Stimulated activated CD8-positive, alpha-beta memory T cell treated with anti-CD3 and anti-CD28 coated beads, Interleukin-7, amount 100 ng/mL, for 1 hour (primary cell): ENCODE measurements at places on chromosomes 2 and 18.

DNA sequence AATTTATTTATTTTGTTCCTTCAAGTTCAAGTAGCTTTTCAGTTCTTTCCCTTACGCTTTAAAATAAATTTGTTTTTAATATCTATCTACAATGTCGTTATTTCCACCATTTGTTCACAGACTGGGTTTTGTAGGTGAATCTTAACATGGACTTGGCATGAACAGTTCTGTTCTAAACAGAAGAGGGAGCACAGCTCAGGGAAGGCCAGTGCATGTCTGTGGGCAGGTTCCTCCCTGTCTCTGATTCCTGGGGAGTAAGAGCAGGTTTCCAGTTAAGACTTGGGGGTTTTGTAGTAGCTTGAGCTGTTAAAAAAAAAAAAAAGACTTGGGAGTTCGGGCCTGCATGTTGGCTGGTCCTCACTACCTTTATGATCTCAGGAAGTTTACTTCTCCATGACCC, 11.1 kb downstream of the TTL start:
- DNase-seq: no peak

GRCh38 chr18:59318460-59319050, at the start of gene CPLX4:
Gene CPLX4 (minus strand): TSS chr18:59318649. CDS start chr18:59318462, 187 bp downstream.
- DNase-seq: no peak

- no peak for DNase-seq
Observed at GRCh38 chr2:241656190-241656741, 18.8 kb downstream of the ATG4B start.

DNA sequence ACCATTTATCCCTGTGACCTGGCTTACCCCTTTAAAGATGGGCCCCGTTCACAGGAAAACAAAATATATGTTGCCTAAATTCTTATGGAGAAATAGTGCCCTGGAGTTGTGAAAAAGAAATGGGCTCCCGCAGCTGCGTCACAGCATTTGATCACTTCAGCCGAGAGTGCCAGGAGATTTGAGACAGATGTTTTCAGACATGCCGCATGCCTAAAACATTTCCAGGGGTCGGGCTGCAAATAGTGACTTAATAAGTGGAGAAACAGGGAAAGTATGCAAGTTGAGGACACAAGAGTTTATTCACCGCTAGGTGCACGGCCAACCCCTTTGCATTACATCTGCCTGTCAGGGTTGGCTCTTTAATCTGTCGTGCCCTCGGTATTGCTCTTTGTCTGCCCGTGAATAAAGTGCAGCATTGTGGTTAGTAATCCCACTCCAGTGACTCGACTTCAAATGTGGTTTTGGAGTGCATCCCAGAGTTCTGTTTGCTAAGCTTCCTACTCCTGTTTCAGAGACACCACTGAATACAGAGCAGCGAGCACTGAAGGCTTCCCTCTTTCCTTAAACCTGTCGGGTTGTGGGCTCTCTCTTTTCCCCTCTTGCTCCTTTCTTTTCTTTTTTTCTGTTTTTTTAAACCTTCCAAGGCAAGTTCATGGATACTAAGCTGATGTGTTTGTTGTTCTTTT, 187.5 kb downstream of the LTBP1 start:
- no peak for DNase-seq

DNA sequence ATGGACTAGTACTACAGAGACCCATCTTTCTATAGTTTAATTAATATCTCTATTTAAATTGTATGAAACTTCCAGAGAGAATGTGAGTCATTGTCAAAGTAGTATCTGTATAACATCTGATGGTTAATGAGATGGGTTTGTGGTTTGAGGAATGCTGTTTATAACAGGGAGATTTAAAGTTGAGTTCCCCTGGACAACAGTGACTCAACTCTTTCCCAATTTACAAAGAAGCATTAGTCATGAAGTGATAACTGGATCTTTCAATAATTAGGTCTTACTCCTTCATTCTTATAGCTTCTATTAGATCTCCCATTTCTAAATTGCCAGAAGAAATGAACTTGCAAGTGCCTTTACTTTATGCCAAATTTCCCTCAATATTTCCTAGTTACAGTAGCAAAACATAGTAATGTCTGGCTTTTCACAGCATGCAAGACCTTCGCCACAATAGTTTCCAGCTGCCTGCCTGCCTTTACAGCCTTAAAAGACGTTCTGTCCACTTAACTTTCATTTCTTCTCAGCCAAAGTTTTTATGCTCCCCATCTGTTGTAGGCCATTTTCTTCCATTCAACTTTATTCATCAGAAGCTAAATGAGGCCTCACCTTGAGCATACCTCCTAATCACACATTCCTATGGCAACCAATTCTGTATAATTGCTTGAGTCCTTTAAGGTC, 47.7 kb upstream of the WDR75 start:
- DNase-seq: no peak

DNA sequence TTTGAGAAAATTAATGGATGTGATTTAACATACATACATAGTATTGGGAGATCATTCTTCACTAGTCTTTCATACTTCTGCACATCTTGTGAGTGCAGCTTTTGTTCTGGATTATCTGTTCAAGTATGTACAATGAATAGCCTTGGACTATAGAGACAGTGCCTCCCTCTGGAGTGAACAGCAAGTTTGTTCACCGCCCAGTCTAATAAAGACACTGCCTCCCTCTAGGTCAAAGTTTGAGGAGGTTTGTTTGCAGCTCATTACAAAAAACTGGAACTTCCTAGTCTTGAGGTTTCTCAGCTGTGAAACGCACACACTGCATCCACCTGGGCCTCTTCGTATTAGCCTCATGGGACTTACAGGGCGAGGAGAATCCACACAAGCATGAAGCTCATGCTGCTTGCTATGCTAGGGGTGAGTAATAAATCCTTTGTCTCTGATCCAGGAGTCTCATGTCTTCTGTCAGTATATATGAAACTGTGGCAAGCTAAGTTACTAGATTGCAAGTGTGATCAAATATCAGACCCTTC, 26.0 kb upstream of the LAPTM4A start:
- no peak for DNase-seq

DNA sequence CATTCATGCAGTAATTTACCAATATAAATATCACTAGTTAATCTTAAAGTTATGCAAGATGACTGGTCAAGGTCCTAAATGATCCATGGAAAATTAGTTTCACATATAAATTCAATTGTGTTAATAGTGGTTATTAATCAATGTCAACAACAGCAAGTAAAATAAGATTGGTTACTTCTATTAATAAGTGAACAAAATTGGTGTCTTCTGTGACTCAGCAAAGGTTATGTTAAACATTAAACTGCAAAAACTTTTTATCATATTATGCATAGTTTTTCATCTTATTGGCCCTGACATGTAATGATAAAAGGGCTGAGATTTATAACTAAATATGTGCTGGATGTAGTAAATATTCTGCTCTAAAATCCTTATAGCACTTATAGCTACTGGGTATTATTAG, 359.0 kb upstream of the UBE2E3 start:
- DNase-seq: no peak

DNA sequence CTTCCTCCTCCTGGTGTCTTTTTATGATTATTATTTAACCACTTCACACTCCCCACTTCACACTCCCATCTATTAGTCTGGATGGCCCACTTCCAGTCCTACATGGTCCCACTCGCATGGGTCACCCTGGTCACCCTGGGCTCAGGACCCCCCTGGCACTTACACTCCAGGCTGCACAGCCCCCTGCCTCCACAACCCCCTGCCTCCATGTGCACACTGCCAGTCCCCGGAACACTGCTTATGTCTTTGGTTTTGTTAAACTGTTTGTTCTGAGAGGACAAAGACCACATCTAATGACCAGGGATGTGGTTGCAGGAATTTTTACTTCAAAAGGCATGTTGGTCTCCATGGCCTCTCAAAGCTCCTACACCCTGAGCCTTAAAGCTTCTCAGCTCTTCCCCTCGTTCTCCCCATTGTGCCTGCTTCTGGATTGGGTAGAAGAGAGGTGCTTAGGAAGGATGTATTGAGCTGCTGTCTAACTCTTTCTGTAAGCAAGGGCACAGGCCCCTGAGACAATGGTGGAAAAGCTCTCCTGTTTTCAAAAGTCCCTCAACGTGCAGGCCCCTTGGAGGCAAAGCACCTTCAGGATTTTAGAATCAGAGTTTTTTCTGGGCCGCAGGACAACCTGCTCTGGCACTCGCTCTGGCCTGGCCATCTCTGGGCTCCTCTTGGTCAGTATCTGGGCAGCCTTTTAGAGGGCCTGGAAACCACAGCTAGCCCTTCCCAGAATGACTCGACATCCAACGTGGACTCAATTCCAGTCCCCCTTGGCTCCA, 150.0 kb upstream of the HAAO start:
- no peak for DNase-seq

GRCh38 chr2:36455788-36456187, 100.2 kb downstream of the CRIM1 start:
- no peak for DNase-seq

GRCh38 chr18:21739604-21740537, 721 bp upstream of the MIB1 start:
- DNase-seq: no peak

DNA sequence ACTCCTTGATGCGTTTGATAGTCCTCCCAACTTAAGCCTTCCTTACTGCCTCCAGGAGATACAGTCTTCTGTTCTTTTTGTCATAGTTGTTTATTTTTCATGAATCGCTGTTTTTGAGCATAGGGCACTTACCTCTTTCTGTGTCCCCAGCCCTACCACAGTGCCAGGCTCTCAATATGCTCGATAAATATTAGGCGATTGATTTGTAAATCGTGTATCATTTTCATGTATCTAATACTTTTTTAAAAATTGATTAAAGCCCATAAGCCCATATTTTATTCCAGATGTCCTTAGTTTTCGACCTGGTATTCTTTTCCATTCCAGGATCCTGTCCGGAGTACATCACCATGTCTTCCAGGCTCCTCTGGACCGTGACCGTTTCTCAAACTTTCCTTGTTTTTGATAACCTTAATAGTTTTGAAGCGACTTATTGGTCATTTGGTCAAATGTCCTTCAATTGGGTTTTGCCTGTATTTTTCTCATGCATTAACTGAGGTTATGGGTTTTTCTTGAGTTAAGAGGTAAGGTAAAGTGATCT, 444 bp upstream of the MMADHC start:
- DNase-seq: no peak

DNA sequence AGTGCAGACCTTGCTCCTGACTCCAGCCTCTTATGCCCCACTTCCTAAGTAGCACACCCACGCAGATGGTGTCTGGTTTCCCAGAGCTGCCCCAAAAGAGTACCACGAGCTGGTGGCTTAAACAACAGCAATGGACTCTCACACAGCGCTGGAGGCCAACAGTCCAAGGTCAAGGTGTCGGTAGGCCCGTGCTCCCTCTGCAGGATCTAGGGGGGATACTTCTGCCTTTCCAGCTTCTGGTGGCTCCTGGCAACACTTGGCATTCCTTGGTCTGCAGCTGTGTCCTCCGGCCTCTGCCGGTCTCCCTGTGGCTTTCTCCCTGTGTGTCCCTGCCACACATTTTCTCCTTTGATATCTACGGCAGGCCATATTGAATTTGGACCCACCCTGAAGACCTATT, 99.0 kb downstream of the TSHZ1 start:
- no peak for DNase-seq

DNA sequence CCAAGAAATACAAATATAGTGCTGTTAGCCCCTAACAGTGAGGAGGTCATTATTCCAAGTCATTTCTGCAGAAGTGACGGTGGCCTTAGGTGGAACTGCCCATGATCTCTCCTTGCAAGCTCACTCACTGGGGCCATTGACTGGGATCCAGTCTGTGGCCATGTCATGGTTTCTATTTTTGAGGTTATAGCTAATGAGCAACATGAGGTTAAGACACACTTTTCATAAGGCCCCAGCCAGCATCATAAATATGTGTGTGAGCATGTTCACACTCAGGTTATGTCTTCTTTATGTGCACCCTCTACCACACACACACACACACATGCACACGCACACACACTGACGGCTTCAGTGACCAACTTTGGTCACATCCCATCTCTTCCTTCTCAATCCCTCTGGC, 484 bp downstream of the AFF3 start:
- DNase-seq: no peak
